ENCODE measurements at places on chromosomes 2 and 18.

DNA sequence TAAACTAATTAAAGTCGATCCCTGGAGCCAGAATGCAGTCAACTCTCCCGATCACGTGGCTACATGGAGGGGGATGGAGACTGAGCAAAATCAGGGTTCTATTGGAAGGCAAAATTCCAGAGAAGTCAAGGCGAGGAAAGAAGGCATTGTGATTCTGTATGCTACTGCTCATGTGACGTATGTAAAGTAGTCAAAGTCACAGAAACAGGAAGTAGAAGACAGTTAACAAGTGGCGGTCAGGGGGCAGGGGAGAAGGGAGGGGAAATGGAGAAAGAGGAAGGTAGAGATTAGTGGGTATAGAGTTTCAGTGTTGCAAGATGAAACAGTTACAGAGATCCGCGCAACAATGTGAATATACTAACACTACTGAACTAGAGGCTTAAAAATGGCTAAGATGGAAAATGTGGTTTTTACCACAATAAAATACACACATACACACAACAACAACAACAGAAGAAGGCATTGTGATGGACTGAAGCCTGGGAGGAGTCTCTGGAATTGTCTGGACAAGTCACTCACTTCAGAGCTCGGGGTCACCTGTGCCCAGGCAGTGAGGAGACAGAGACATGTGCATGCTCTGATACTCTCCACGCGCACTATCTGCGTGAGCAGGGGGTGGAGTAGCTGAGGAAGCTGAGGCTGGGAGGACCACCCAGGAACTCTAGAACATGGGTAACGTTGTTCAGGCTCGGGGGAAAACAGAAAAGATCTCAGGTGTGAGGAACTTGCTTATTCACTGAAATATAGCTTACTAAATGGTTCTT, 89.9 kb upstream of the CDCA7 start:
- no peak for DNase-seq

- no peak for DNase-seq
Observed at GRCh38 chr18:76524477-76524876, 29.4 kb upstream of the ZNF516 start.

DNA sequence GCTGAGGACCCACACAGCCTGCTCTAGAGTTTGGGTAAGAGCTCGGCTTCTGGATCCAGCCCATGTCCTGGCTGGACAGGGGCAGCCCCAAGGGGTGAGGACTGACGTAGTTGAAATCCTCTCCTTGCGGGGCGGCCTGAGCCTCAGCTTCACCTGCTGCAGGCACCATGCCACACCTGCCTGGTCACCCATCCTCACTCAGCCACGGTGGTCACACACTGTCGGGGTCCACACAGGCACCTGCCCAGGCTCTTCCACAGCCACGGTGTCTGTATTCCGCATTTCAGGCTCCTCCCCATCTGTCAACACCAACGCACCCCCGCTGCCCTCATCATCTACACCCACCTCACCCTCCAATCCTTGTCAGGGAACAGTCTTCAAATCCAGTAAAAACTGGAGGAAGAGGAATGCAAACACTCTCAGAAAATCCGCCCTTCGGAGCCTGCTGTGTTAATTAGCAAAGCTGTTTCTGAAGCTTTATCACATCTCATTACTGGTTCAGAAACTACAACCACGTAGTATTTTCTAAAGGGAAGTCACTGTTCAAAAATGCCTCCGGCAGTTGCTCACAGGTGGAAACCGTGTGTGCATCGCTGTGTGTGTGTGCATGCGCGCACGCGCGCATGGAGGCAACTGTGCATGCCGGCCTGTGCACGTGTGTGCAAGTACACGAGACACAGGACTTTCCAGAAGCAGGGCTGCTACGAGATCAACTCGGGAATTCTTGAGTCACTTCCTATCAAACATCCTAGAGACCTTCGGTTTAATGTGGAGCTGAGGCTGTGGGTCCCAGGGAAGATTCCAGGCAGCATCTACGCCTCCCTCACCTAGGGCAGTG, 38.2 kb downstream of the SLC66A2 start:
- DNase-seq = no peak

DNA sequence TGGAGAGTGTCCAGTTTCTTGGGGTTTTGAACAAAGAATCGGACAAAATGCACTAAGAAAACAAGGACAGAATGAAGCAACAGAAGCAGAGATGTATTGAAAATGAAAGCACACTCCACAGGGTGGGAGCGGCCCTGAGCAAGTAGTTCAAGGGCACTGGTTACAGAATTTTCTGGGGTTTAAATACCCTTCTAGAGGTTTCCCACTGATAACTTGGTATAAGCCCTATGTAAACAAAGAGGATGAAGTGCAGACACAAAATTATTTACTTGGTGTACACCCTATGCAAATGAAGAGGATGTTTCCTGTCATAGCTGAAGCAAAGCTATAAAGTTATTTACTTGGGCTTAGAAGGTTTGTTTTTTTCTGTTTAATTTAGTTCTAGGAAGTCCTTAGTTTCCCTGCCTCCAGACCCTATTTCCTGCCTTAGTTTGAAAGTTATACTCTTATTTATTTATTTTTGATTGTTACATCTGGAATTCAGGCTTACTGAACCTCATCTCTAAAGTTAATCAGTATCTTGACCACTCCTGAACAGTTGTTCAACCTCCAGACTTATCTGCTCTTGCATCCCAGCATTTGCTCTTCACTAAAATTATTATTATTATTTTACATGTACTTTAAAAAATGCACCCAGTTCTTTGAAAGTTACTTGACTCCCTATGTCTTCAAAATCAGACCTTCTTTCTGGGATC, 193.5 kb downstream of the SPP2 start:
- no peak for DNase-seq

DNA sequence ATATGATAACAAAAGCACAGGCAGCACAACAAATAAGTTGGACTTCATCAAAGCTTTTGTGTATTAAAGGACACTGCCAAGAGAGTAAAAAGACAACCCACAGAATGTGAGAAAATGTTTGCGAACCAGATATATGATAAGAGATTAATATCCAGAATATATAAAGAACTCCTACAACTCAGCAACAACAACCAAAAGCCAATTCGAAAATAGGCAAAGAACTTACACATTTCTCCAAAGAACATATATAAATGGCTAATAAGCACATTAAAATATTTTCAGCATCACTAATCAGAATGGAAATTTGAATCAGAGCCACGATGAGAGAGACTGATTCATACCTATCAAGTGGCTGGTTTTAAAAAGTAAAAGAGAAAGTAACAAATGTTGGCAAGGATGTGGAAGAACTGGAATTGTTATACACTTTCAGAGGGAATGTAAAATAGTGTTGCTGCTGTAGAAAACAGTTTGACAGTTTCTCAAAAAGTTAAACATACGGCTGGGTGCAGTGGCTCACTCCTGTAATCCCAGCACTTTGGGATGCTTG, 25.2 kb downstream of the EPB41L5 start:
- DNase-seq = no peak

- peak; percentile 87 for DNase-seq
Observed at GRCh38 chr2:20578895-20579825, 71.7 kb downstream of the HS1BP3 start.

DNA sequence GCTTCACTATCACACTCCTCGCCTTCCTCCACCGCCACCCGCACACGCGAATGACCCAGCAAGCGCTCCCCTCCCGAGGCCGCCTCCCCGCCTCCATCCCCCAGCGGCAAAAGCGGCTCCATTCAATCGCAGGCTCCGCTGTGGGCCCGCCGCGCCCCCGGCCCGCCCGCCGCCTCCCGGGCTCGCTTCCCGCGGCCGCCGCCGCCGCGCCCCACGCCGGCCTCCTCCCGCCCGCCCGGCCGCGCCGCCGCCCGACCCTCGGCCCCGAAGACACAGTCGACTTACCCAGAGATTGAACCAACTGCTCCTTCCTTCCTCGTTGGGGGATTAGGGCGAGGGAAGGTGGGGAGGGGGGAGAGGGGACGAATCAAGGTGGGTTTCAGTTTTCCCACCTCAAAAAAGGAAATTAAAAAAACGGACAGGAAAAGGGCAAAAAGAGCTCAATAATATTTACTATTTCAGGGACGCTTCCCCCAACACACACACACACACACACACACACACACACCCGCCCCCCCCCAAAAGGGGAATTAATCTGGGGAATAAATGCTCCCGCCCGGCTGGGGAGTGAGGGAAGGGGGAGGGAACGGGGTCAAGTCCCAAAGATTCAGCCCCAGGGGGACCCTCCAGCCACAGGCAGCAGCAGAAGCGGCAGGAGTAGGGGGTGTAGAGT, 743 bp downstream of the XPO1 start:
- peak; percentile 18 for DNase-seq

GRCh38 chr2:127218812-127219170, 1.3 kb downstream of the CYP27C1 start:
- peak; percentile 16 for DNase-seq

- no peak for DNase-seq
Observed at GRCh38 chr2:166000401-166000800, 46.8 kb upstream of the TTC21B start.

DNA sequence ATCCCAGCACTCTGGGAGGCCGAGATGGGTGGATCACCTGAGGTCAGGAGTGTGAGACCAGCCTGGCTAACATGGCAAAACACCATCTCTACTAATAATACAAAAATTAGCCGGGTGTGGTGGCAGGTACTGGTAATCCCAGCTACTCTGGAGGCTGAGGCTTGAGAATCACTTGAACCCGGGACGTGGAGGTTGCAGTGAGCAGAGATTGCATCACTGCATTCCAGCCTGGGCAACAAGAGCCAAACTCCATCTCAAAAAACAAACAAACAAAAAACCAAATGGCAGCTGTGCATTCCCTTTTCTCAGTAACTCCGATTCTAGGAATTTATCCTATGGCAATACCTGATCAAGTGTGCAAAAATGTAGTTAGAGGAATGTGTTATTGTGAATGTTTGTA, 4.7 kb upstream of the GRHL1 start:
- DNase-seq = no peak

GRCh38 chr2:174682007-174682577, 82.2 kb downstream of the CHRNA1 start:
- peak; percentile 75 for DNase-seq

- DNase-seq = no peak
Observed at GRCh38 chr18:48565105-48565504, 26.3 kb downstream of the CTIF start.

GRCh38 chr2:163808406-163808805, 72.6 kb upstream of the FIGN start:
- no peak for DNase-seq

DNA sequence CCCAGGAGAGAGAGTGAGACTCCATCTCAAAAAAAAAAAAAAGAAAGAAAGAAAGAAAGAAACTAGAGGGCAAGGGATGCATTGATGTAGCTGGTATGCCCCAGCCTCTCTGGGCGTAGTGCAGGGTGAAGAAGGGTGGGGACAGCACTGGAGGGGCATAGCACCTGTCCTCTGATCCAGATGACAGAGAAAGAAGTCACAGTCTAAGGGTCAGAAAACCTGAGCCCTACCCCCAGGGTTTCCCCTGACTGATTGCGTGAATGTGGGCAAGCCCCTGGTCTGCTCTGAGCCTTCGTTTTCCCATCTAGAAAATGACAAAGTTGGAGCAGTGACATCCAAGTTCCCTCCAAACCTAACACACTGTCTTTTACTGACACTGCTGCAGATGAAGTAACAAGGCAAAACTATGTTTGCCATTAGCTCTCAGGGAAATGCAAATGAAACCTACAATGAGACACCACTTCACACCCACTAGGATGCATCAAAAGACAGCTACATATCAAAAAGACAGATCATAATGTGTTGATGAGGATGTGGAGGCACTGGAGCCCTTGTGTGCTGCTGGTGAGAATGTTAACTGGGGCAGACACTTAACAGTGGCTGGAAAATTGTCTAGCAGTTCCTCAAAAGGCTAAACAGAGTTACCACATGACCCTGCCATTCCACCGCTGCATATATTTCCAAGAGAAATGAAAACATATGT, 19.5 kb upstream of the YWHAQ start:
- no peak for DNase-seq
